HTR-8/SVneo (cell line): ENCODE measurements at places on chromosomes 1 and 21.

GRCh38 chr21:16742131-16742641 is 770.7 kb upstream of the CXADR start:
- DNase-seq = no peak

GRCh38 chr1:6459850-6460265 is 6.1 kb downstream of the TNFRSF25 start:
- no peak for DNase-seq

DNA sequence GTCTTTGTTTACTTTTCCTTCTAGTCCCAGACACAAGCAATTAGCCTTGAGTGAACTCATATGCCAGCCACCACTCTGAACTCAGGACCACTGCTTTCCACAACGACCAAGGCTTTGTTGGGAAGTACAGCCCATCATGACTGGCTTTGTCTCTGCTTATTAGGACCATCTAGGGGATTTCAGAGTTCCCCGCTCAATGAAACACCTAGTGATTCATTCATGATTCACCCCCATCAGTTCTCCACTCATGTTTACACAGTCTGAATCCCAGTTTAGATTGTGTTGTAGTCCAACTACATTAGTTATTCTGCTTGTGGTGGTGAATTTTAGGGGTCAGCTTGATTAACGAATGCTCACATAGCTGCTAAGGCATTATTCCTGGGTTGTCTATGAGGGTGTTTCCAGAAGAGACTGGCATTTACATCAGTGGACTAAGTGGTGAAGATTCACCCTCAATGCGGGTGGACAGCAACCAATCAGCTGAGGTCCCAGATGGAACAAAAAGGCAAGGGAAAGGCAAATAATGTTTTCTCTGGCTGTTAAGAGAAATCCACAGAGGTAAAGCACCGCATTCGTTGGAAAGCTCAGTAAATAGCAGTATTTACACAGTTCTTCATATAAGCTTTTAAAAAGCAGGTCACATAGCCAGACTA is 122.7 kb downstream of the RGS21 start:
- DNase-seq = no peak

DNA sequence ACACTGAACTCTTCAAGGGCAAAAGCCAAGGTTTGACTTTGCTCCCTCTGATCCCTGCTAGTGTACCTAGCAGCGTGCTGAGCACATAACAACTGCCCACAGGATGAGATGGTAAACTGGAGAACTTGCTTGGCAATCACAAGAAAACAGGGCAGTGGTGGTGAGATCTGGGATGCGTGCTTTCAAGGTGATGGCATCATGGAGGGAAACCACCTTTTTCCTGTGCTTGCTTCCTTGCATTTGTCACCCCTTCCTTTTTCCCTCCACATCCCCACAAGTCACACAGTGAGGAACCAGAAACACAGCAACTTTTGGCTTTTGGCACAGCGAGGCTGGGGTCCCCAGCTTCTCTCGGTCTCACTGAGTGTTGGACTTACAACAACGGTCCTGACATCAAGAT is 31.4 kb upstream of the BECN2 start:
- no peak for DNase-seq

GRCh38 chr1:194709439-194709838 is 1523.0 kb upstream of the B3GALT2 start:
- no peak for DNase-seq

GRCh38 chr1:147652306-147652705 is 18.0 kb downstream of the ACP6 start:
- DNase-seq = no peak

GRCh38 chr1:3323021-3323795 is 131.3 kb upstream of the ARHGEF16 start:
- no peak for DNase-seq

DNA sequence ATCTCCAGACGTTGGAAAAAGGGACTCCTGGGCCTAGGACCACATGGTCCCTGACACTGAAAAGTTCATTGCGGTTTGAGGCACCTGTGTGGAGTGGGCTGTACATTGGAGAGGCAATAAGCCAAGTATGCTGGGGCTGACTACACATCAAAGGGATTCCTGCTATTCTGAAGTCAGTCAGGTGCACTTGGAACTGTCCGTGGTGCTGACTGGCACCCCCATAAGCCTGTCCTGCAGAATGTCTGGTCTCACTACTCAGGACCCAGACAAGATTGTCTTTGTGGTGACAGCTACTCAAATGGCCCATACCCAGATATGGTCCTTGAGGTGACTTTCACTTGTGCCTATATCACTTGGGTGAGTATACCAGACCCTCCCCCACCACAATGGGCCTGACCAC is 150.6 kb downstream of the RWDD3 start:
- peak; percentile 3 for DNase-seq

DNA sequence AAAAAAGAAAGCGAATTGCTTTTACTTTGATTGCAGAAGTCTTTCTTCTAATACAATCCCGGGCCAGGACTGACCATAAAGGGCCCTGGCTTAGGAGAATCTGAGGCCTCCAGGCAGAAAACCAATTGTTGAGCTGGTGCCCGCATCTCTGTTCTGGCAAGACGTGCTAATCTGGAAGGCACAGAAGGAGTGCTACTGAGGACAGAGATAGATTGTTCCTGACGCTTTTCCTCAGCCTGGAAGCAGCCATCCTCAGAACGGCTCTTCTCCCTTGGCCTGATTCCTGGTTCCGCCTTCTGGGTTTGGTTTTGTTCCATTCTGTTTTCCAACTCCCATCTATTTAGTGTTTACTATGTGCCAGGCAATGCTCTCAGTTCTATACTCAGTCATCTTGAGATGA is 44.8 kb upstream of the SPOCD1 start:
- no peak for DNase-seq

DNA sequence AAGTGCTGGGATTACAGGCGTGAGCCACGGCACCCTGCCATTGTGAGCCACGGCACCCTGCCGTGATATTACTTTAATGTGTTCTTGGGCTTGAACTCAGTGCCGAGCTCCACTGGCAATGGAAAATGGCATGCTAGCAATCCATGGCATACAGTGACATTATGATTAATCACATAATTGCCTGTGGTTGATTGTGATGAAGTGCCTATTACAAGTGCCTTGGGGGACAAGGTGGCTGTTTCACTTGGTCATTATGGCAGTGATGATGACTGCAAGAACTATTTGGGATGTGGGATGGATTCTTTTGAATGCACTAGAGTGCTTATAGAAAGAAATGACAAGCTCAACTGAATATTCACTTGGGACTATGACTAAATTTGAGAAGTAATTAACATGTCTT is 22.3 kb upstream of the HPCAL4 start:
- DNase-seq = no peak
